T-helper 17 cell (primary cell): ENCODE measurements at places on chromosomes 6 and 20. TPM values are rescaled to one million over a fixed set of nuclear protein-coding genes. Genes with fewer than 3 reads are reported as not detected.

The SAMD3 gene
- total RNA-seq, result 30.0 TPM

The ETV7 gene
- total RNA-seq, result 0.37 TPM

The KPNA5 gene
- total RNA-seq, result 36.3 TPM

The EYA4 gene
- total RNA-seq, result not detected

The ZSCAN23 gene
- total RNA-seq, result 0.12 TPM

The TP53TG5 gene
- total RNA-seq, result not detected

The RTN4IP1 gene
- total RNA-seq, result 5.4 TPM

The NUP153 gene
- total RNA-seq, result 63.3 TPM

The OR2J3 gene
- total RNA-seq, result not detected

The DYNLT2 gene
- 3.9 TPM for total RNA-seq

The SPTLC3 gene
- total RNA-seq, result 0.44 TPM

The WFDC8 gene
- total RNA-seq, result not detected

The VSTM2L gene
- not detected for total RNA-seq

The CSTF1 gene
- total RNA-seq, result 23.7 TPM

The CLVS2 gene
- not detected for total RNA-seq

The RRAGD gene
- total RNA-seq, result 8.9 TPM

The DLK2 gene
- total RNA-seq, result 0.25 TPM

The NKAIN4 gene
- total RNA-seq, result not detected

The HEY2 gene
- total RNA-seq, result 0.23 TPM
